ENCODE measurements at places on chromosomes 2 and 18. TPM values are rescaled to one million over a fixed set of nuclear protein-coding genes. Genes with fewer than 3 reads are reported as not detected.
A peak's percentile ranks its signal among the peaks of the same experiment; 100 is the strongest.

- no peak overlapping the region for H3K4me3 ChIP-seq
- H3K27me3 ChIP-seq = no peaks in the 10 kb centered on the region
- H3K27ac ChIP-seq = no peak overlapping the region
- no peak for DNase-seq
- peaks cover 14% of the 10 kb centered on the region for H3K4me1 ChIP-seq
Observed at GRCh38 chr18:23528580-23529472, 25.5 kb downstream of the RMC1 start.

GRCh38 chr18:41906528-41907146, 48.4 kb upstream of the PIK3C3 start:
- H3K27me3 ChIP-seq = no peaks in the 10 kb centered on the region
- DNase-seq = peak; percentile 76
- H3K4me1 ChIP-seq = no peaks in the 10 kb centered on the region

The FN1 gene
- 0.67 TPM for total RNA-seq

GRCh38 chr18:36158266-36158867, 28.7 kb downstream of the ELP2 start:
- peaks cover 88% of the 10 kb centered on the region for H3K36me3 ChIP-seq
- H3K4me3 ChIP-seq = no peak overlapping the region
- no peak for DNase-seq
- no peak overlapping the region for H3K27ac ChIP-seq
- H3K27me3 ChIP-seq = no peaks in the 10 kb centered on the region

GRCh38 chr2:129763966-129764365, 215.5 kb upstream of the RAB6C start:
- H3K27me3 ChIP-seq = no peaks in the 10 kb centered on the region
- no peaks in the 10 kb centered on the region for H3K4me1 ChIP-seq
- no peaks in the 10 kb centered on the region for H3K36me3 ChIP-seq
- no peak for DNase-seq
- H3K27ac ChIP-seq = no peak overlapping the region
- H3K4me3 ChIP-seq = no peak overlapping the region

The SIX2 gene
- total RNA-seq = not detected

- no peak for DNase-seq
- H3K4me1 ChIP-seq = no peaks in the 10 kb centered on the region
- H3K27me3 ChIP-seq = no peaks in the 10 kb centered on the region
- no peaks in the 10 kb centered on the region for H3K36me3 ChIP-seq
- no peak overlapping the region for H3K27ac ChIP-seq
Observed at GRCh38 chr18:25253136-25253535, 98.8 kb downstream of the ZNF521 start.

The OSR1 gene
- total RNA-seq = not detected

The SCN1A gene
- not detected for total RNA-seq

DNA sequence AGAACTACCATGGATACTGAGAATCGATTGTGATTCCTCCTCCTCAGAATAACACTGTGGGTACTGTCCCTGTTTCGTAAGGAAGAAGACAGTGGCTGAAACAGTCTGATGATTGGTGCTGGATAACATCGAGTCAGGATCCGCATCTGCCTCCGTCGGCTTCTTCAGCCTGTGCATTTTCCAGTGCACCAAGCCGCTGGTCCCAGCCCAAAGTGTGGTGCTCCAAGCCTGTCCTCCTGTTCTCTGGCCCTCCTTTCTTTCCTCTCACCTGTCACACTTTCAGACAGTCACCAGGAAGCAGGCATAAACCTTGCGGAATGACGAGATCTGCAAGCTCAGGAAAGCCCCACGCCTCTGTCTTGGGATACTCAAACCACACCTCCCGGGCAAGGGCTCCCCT, 30.6 kb downstream of the PTGR3 start:
- H3K27ac ChIP-seq = no peak overlapping the region
- H3K4me1 ChIP-seq = no peaks in the 10 kb centered on the region
- DNase-seq = no peak
- H3K4me3 ChIP-seq = no peak overlapping the region

- H3K27me3 ChIP-seq = no peaks in the 10 kb centered on the region
- DNase-seq = no peak
- no peaks in the 10 kb centered on the region for H3K4me1 ChIP-seq
- H3K4me3 ChIP-seq = no peak overlapping the region
Observed at GRCh38 chr2:121004359-121004758, 268.7 kb downstream of the GLI2 start.

The ALPI gene
- total RNA-seq = not detected

DNA sequence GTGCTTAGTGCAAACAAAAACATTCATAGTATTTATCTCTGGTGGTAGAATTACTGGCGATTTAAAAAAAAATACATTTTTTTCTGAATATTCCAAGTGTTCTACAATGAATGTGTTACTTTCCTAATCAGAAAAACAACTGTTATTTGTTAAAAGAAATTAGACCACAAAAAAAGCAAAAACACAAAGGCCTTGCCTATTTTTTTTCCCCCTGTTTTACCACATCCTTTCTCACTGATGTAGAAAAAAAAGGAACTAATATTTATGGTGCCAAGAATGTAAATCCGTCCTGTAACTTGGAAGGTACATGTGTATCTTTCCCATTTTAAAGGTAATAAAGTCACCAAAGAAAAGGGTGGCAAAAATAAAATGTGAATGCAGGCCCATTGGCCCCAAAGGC, 28.4 kb upstream of the MGAT4A start:
- no peak overlapping the region for H3K4me3 ChIP-seq
- no peaks in the 10 kb centered on the region for H3K36me3 ChIP-seq
- H3K27me3 ChIP-seq = no peaks in the 10 kb centered on the region

The CYBRD1 gene
- total RNA-seq = not detected

GRCh38 chr2:101502095-101502494, 27.2 kb upstream of the RFX8 start:
- no peak overlapping the region for H3K27ac ChIP-seq
- no peaks in the 10 kb centered on the region for H3K36me3 ChIP-seq
- H3K4me3 ChIP-seq = no peak overlapping the region
- no peaks in the 10 kb centered on the region for H3K27me3 ChIP-seq
- H3K4me1 ChIP-seq = no peaks in the 10 kb centered on the region

- H3K4me1 ChIP-seq = peaks cover 13% of the 10 kb centered on the region
- peak overlapping the region; percentile 71 for H3K4me3 ChIP-seq
- H3K36me3 ChIP-seq = no peaks in the 10 kb centered on the region
- no peaks in the 10 kb centered on the region for H3K27me3 ChIP-seq
Observed at GRCh38 chr2:157875641-157876065, 477 bp downstream of the ACVR1 start.

DNA sequence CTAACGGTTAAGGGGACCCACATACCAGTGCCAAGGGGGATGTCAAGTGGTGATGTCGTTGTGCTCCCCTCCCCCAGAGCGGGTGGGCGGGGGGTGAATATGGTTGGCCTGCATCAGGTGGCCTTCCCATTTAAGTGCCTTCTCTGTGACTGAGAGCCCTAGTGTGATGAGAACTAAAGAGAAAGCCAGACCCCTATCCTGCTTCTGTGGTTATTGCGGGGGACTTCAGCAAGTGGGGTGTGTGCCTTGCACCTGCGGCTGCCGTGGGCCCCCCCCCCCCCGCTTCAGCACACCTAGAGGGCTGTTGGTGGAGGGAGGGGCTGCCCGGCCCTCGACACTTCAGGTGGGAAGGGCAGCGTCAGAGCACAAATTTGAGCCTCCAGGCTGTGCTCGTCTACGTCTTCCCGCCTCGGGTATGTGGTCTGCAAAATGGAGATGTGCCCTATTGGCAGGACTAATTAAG, 6.1 kb downstream of the CTDSP1 start:
- no peaks in the 10 kb centered on the region for H3K27me3 ChIP-seq
- H3K4me1 ChIP-seq = peaks cover 42% of the 10 kb centered on the region
- H3K36me3 ChIP-seq = peaks cover 12% of the 10 kb centered on the region
- peak overlapping the region; percentile 67 for H3K4me3 ChIP-seq
- peak overlapping the region; percentile 30 for H3K27ac ChIP-seq

DNA sequence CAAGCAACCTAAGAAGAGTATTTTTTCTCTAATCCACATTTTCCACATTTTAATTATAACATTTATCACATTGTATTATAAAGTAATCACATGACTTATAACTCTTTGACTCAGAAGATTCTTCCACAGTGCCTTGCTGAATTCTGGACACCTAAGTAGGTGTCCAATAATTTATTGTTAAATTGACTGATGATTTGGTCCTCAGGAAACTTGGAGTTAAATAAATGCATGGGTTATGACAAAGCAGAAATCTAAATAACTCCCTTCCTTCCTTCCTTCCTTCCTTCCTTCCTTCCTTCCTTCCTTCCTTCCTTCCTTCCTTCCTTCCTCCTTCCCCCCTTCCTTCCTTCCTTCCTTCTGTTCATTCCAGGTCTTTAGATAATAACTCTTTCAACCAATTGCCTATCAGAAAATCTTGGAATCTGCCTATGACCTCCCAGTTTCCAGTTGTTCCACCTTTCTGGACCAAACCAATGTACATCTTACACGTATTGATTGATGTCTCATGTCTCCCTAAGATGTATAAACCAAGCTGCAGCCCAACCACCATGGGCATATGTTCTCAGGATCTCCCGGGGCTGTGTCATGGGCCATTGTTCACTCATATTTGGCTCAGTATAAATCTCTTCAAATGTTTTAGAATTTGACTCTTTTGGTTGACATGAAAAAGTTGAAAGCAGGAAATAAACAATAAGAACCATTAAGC, 10.4 kb upstream of the KDSR start:
- no peaks in the 10 kb centered on the region for H3K27me3 ChIP-seq
- no peaks in the 10 kb centered on the region for H3K4me1 ChIP-seq
- H3K36me3 ChIP-seq = no peaks in the 10 kb centered on the region
- no peak overlapping the region for H3K27ac ChIP-seq
- no peak for DNase-seq

The DNAH6 gene
- 0.15 TPM for total RNA-seq

DNA sequence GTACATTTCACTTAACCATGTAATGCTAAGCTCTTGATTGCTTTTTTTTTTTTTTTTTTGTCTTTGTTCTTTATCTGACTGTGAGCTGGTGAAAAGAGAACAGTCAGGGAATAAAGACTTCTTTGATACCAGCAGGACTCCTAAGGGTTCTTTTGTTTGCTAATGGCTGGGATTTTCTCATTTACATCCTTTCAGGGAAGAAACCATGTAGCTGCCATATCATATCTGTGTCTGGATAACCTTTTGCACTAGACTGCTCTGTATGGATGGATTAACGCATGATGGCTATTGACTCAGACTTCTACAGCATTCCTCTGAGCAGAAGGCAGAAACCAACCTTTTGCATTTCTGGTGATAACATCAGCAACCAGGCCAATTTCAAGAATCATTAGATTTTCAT, 504.0 kb downstream of the LRRTM4 start:
- peaks cover 52% of the 10 kb centered on the region for H3K4me1 ChIP-seq
- no peak overlapping the region for H3K4me3 ChIP-seq
- H3K36me3 ChIP-seq = no peaks in the 10 kb centered on the region
- no peaks in the 10 kb centered on the region for H3K27me3 ChIP-seq

- no peak overlapping the region for H3K27ac ChIP-seq
- no peak overlapping the region for H3K4me3 ChIP-seq
- H3K4me1 ChIP-seq = no peaks in the 10 kb centered on the region
- H3K36me3 ChIP-seq = no peaks in the 10 kb centered on the region
- no peak for DNase-seq
- H3K27me3 ChIP-seq = no peaks in the 10 kb centered on the region
Observed at GRCh38 chr2:133503323-133503722, 64.9 kb downstream of the NCKAP5 start.

GRCh38 chr18:78766651-78767533, 212.7 kb upstream of the SALL3 start:
- H3K27me3 ChIP-seq = no peaks in the 10 kb centered on the region
- no peak overlapping the region for H3K27ac ChIP-seq
- DNase-seq = no peak
- H3K4me3 ChIP-seq = no peak overlapping the region
- no peaks in the 10 kb centered on the region for H3K4me1 ChIP-seq

The UGT1A3 gene
- not detected for total RNA-seq

- H3K4me1 ChIP-seq = no peaks in the 10 kb centered on the region
- no peaks in the 10 kb centered on the region for H3K36me3 ChIP-seq
- H3K27me3 ChIP-seq = no peaks in the 10 kb centered on the region
- DNase-seq = no peak
- H3K4me3 ChIP-seq = no peak overlapping the region
Observed at GRCh38 chr2:137107904-137108303, 342.6 kb downstream of the THSD7B start.

The ASTL gene
- not detected for total RNA-seq

The SLC4A3 gene
- not detected for total RNA-seq

The TUBB8B gene
- not detected for total RNA-seq

GRCh38 chr2:164831887-164832286, 9.7 kb downstream of the COBLL1 start:
- no peak overlapping the region for H3K4me3 ChIP-seq
- no peak for DNase-seq

DNA sequence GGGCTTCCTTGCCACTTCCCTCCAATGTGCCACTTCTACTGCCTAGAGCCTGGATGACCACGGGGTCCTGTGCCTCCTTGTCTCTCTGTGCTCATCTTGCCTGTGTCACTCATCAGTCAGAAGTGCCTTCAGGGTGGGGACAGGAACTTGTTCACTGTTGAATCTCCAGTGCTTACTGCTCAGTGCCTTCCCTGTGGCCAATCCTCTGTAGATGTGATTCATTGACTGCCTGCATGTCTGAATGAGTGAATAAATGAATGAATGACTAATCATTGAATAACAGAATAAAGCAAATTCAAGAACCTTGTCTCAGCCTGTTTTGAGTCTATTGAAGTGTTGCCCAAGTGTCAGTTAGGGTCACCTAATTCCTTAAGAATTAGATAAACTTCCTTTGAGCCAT, 42.3 kb upstream of the FAM136A start:
- H3K27me3 ChIP-seq = no peaks in the 10 kb centered on the region
- no peak for DNase-seq
- H3K36me3 ChIP-seq = no peaks in the 10 kb centered on the region

DNA sequence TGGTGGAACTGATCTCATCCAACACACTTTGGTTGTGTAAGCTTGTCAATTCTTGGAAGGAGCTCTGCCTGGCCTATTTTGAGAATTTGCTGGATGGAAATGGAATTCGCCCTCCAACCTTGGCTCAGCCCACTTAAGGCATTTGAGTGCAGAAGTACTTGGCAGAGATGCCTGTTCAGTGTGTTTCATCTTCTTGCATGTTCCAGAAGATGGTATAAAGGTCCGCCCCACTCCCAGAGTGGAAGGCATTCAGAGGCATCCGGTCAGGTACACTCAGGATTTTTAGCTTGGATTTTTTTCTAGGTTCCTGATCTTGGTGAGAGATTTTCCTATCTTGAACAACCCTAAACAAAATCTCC, 61.3 kb upstream of the TXNDC2 start:
- no peaks in the 10 kb centered on the region for H3K27me3 ChIP-seq
- H3K4me1 ChIP-seq = no peaks in the 10 kb centered on the region
- no peaks in the 10 kb centered on the region for H3K36me3 ChIP-seq
- no peak overlapping the region for H3K4me3 ChIP-seq
- no peak for DNase-seq
- no peak overlapping the region for H3K27ac ChIP-seq

DNA sequence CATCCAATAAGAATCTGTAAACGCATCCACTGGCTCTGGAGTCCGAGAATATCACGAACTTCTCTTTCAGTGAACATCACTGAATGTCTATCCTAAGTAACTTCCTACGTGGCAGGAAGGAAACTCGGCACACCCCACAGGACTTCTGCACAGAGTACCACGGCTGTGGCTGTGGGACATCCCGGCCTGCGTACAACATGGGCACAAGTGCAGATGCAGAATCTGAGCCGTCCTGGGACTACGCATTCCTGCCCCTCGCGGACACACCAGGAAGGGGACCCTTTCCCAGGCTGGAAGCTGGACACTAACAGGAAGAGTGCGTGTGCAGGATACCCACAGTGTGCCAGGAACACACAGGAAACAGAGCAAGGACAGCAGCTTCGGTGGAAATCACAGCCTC, 60.6 kb downstream of the ZNF516 start:
- no peak overlapping the region for H3K27ac ChIP-seq
- H3K27me3 ChIP-seq = no peaks in the 10 kb centered on the region
- H3K36me3 ChIP-seq = peaks cover 60% of the 10 kb centered on the region
- H3K4me1 ChIP-seq = peaks cover 37% of the 10 kb centered on the region
- no peak for DNase-seq

The DIPK1C gene
- not detected for total RNA-seq

The UGT1A8 gene
- 0.18 TPM for total RNA-seq

The HPCAL1 gene
- 6.6 TPM for total RNA-seq
